ENCODE measurements at places on chromosomes 5 and 9.

- no peak for DNase-seq
These were observed 1229.9 kb downstream of the MAT2B start for GRCh38 chr5:164735334-164735733.

GRCh38 chr5:16505140-16505891, 39.7 kb upstream of the ZNF622 start:
- DNase-seq: no peak

- DNase-seq: no peak
These were observed 495.1 kb downstream of the KIF4B start for GRCh38 chr5:155508673-155509072.

DNA sequence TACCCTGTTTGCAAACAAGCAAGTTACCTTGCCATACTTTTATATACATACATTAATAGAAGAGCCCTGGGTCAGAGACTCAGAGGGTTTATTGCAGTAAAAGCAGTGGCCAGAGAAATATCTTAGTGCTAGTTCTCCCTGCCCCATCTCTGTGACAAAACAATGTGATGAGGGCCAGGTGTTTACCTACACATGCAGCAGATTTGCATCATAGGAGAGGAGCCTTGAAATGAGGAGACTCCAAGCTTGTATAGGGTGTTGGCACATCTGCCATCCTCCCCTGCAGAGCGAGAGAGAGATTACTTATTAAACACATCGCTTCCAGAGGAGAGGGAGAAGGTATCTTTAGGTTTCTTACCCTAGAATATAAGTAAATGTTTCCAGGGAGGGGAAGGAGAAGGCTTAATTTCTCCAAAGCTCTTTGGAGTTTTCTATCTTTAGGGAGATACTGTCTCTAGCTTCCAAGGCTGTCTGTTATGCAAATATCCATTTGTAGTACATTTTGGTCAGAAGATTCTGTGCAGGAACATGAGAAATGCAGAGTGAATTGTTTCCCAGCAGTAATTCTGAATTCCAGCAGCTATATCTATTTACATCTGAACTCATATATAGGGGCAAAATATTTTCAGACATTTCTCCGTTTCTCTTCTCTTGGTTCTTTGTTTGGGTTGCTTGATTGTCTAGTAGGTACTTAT, 15.7 kb downstream of the FER start:
- no peak for DNase-seq

DNA sequence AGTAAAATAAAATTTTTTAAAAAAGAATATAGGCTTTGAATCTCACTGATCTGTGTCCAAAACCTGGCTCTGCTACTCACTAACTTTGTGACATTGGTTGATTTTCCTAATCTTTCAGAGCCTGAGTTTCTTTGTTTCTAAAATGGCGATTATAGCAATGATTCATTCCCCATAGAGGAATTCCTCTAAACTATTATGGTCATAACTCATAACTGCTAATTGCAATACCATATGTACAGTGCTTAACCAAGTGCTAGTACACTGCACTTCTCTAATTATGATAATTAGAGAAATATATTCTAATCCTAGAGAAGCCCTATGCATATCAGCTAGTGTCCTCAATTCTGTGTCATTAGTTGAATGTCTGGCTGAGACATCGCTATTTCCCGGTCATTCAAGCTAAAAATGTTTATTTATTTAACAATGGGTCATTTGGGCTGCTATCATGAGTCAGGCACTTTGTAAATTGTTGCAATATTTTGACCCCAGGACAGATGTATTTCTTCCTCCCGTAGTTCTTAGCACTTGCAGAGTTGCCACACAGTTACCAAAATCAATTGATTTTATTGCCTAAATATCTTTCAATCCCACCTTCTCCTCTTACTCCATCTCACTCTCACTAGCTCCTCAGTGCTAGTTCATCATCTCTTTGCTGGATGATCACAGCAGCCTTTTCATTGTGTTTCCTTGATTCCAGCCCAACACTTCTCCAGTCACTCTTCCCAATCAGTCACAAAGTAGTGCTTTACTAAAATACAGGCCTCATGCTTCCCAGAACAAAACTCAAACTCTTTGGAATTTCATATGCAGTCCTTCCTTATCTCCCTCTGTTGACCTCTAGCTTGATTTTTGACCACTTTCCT, 200.9 kb upstream of the PAPPA start:
- DNase-seq: no peak

- DNase-seq: no peak
These were observed 482.7 kb upstream of the CD180 start for GRCh38 chr5:67679184-67679841.

DNA sequence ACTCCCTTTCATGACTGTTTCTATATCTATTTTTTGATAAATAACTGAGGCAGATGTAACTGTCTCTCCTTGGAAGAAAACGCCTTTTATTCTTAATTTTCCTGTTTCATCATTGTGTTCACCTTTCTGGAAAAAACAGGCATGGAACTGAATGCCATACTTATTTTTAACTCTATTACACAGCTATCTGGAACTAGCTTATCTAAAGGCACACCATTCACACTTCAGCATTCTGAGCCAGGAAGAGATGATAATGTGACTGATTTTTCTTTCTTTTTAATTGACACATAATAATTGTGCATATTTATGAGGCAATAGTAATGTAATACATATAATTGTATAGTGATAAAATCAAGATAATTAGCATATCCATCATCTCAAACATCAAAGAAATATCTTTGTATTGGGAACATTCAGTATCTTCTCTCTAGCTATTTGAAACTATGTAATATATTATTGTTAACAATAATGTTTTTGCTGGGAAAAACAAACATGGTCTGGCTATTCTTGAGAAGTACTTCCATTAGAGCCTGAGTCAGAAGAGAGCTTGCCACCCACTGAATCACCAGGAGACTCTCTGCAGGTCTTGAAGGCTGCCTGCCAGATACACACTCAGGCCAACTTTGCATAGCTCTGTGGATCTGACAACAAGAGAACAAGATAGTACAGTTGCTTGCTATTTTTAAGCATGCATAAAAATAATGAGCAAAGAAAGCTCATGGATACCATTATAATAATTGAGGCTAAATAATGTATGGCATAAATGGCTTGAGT, 501.0 kb upstream of the EDIL3 start:
- no peak for DNase-seq

DNA sequence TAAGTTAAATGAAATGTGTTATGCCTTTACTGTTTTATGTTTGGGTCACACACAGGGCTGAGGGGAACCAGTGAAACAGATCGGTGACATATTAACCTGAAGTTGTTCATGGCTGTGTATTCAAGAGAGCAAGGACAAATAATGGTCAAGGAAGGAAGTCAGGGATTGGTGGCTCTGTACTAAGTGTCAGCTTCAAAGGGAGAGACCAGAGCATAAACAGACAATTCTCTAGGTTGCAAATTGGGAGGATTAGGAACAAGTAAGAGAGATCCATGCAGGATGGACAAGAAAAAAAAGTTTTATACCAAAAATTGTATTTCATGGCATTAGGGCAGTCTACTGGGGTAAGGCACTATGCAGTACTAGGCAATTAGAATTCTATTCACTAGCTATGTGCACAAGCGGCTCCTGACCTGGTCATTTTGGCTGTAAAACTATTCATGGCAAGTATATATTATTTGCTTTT, 156.3 kb downstream of the PLPPR1 start:
- no peak for DNase-seq

DNA sequence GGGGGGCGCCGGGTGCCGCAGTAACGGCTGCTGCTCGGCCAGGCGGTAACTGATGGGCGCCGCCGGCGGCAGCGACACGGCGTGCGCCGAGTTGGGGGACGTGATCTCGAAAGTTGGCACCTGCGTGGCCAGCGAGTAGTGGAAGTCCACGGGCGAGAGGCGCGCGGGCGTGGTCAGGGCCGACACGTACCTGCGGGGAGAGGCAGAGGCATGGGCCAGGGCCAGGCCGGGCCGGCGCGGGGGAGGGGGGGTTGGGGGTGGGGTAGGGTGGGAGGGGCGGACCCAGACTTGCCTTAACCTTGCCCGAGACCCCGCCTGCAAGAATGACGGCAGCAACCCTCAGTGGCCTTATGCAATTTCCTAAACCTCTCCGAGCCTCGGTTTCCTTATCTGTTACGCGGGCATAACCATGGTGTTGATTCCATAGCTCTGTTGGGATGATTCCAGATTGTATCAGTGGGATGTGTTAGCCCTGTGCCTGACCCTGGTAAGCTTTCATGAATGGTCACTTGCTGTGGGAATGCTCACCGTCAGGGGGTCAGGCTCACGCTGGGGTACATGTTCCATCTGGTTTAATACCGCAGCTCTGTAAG, 53.0 kb downstream of the PSD2 start:
- DNase-seq: peak; percentile 36

DNA sequence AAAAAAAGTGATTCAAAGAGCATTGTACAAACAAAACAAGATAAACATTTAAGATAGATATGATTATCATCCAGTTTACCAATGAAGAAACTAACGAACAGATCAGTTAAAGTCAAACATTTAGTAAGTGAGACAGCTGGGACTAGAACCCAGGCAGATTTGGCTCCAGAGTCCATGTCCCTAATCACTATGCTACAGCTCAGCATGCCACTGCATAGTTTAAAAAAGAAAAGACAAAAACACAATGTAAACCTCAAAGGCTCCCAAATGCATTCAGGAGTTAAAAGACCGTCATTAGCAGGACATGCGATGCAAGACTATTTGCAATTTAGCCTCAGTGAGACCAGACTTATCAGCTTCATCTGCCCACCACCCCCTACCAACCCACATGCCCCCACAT, 36.8 kb downstream of the DENND1A start:
- DNase-seq: no peak

DNA sequence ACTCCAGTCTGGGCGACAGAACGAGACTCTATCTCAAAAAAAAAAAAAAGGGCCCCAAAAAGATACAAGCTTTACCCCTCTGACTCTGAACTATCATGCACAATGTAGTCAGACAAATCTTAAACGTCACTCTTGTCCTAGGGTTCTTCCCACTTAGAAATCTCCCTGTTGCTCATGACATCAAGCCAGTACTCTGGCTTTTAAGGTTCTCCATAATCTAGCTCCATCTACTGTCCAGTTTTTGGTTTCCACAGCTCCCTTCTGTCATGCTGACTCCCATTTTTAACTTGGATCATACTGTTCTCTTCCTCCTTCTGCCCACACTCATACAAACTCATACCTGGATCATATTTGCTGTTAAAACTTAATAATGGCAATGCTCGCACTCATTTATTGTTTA, 156.7 kb upstream of the TLX3 start:
- no peak for DNase-seq

- DNase-seq: no peak
These were observed 54.9 kb downstream of the NDST1 start for GRCh38 chr5:150562832-150563231.

DNA sequence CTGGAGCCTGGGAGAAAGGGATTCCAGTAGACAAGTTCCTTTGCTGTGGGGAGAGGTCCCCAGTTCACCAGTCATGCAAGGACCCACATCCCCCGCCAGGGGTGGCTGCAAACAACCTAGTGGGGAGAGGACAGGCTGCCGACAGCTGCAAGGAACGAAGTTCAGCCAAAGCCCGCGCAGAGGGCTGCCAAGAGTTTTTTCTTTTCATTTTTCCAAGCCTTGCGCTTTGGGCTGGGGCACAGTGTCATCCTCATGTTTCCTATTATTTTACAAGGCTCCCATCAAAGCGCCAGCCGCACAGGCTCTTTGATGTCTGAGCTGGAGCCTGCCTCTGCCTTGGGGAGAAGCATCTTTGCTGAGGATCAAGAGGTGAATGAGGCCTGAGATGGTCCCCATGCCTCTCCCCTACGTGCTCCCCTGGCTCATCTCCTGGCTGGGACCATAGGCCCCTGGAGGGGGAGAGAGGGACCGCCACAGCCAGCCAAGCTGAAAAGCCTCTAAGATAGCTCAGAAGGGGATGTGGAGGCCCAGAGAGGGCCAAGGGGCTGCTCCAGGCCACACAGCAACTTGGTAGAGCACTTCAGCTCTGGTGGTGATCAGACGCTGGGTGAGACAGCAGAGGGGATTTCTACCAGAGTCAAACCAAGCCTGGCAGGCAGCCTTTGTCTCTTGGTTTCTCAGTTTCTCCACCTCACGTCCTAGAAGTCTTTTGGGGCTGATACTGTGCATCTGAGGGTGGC, 50.4 kb upstream of the SYNPO start:
- no peak for DNase-seq

DNA sequence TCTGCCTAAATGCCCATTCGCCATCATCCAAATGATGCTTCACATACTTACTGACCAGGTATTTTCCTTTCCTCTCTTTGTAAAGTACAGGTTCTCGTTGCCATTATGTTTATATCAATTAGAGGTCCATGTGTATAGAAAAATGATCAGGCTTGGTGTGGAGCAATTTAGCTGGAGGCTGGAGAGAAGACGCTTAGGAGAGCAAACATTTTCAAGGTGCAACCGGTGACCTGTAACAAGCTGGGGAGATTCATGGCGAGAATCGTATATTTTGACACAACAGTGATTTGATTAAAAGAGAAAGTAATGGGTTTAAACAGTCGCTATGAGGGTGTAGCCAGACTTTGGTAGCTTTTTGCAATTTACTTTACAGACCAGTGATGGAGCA, 170.9 kb upstream of the TBCA start:
- no peak for DNase-seq

GRCh38 chr5:169655353-169655752, 18.3 kb downstream of the DOCK2 start:
- no peak for DNase-seq

DNA sequence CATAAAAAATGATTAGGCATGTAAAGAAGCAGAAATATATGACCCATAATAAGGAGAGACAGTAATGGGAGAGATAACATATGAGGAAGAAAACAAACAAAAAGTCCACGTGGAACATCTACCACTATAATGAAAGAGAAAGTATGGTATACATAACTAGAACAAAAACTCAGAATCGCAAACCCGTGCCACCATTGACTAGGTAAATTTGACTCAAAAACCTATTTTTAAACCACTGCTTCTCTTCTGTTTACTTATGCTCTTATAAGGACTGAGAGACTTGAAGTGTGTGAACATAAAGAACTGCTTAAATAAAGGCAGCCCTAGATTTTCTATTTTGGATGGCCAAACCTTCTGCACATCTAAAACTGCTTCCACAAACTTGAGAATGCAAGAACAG, 330.7 kb downstream of the CAAP1 start:
- no peak for DNase-seq

GRCh38 chr5:138706655-138707480, 46.4 kb upstream of the CTNNA1 start:
- no peak for DNase-seq
